ENCODE measurements at places on chromosomes 2 and 18.

DNA sequence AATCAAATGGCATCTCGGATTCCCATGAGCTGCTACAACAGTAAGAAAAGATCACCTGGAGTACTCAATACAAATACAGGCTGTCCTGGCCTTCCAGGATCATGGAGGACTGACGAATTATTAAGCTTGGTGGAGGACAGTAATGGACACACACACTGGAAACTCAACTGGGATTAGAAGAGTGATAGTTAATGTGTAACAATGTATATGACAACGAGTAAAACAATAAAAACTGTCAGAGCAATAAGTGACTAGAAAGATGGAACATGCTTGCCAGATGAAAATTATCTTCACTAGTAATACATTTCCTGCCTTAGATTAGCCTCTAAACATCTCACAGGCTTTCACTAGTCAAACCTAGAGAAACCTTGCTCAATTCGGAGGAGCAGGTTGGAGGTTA, 49.2 kb upstream of the CDH20 start:
- DNase-seq, result no peak

DNA sequence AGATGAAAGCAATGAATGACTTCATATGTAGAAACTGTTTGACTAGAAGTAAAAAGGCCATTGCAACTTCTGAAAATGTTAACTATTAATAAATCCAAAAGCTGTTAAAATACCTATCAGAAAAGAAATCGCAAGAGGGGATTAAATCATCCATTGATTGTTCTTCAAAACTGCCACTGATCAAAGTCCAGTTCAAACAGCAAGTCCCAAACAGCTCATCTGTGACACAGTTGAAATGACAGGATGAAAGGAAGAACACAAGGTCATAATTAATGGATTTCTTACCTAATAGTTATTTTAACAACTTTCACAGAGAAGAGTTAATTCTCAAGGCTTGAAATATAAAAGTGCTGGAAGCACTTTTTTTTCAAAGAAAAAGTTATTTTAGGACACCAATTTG, 90.4 kb downstream of the SESTD1 start:
- no peak for DNase-seq

DNA sequence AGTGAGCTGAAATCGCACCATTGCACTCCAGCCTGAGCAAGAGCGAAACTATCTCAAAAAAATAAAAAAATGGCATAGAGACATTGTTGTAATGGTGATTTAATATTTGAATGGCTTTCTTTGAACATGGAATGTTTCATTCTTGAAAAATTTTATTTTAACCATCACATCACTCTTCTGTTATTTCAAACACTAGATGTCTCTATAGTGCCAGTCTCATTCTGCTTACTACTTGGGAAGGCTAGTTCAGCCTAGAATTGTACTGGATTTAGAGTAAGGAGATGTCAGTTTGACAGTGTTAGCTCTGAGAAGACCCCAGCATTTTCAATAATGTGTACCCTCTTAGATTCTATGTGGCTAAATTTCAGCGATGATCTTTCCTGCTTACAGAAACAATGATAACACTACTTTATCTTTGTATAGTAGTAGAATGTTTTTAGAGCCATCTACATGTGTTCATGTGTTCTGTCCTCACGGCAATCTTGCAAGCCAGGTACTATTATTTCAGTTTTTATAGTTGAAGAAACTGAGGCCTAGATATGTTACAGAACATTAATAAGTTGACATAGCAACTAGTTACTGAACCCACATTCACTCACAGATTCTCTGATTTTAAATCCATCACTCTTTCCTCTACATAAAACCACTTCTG, 142.9 kb upstream of the ZSWIM2 start:
- DNase-seq, result no peak

DNA sequence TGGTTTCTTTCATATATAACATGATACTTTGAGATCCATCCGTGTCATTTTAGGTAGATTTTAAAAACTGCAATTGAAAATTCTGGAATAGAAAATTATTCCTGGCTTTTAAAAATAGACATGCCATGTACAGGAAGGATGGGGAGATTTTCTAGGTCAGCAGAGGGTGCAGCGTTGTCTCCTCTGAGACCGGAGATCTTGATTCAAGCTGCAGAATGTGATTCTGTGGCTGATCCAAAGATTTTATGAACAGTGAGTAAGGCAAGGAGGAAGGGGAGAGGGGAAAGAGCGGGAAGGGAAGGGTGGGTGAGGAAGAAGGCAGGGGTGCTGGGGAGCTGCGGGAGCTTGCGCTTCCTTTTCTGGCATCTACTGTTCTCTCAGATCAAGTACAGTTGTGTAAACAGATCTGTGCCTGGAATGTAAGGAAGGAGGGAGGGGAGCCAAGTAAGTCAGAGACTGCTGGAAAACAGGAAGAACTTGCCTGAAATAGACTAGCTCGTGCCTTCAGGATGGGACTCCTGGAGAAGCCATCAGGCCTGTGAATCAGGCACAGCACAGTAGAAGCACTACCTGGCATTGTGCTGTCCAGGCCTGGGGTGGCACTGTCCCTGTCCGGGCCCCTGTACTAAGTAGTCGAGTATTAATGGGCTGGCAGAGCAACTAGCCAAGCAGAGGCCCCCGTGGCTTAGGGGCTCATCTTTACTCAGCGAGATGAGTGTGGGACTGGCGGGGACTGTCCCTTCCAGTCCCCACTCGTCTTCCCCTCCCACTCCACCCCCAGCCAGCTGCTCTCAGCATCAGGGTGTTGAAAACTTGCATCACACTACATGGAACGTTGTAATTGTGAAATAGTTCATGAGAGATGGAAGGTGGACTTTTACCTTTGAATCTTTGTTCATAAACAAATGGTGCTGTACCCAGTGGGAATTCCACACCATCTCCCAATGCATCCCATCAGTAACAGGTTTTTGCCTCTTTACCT, 163.5 kb downstream of the UXS1 start:
- peak; percentile 24 for DNase-seq

- no peak for DNase-seq
These were observed 278.2 kb downstream of the CALCRL start for GRCh38 chr2:187169864-187170263.

DNA sequence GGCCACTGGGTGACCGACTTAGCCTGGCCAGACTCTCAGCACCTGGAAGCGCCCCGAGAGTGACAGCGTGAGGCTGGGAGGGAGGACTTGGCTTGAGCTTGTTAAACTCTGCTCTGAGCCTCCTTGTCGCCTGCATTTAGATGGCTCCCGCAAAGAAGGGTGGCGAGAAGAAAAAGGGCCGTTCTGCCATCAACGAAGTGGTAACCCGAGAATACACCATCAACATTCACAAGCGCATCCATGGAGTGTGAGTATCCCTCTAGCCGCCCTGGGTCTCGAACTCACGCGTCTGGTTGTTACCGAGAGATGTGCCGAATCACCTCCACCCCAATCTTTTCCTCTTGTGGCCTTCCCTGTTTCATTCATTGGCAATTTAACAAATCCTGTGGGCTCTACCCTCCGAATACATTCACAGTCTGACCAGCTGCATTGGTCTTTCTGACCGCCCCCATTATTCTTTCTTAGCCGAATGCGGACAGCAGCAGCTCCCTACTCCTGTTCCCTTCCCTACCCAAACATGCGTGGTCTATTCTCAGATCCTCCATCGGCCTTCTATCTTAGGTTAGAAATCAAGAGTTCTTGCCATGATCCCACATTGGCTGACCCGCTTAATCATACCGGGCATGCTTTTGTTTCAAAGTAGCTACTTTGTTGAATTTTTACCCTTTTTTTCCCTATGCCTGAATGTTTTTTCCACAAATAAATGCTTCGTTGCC, 631 bp downstream of the RPL31 start:
- DNase-seq, result no peak

- no peak for DNase-seq
These were observed 70.4 kb downstream of the ASAP2 start for GRCh38 chr2:9276901-9277451.

DNA sequence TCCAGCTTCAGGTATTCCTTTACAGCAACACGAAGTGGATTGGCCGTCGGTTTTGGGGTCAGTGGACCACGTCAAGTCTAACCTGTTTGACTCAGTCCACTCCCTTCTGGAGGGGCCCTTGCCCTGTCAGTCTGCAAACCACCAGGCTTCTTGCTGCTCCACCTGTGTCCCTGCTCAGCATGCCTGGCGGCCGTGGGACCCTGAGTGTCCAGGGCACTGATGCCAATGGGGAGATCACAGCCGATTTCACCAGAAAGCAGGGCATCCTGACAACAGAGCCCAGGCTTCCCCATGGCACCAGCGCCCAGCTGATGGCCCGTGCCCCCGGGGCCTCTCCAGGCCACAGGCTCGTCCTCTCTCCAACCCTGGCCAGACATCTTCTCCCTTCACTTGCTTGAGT, 41.2 kb upstream of the HS6ST1 start:
- no peak for DNase-seq

GRCh38 chr2:176160251-176160985, 3.3 kb downstream of the HOXD3 start:
- no peak for DNase-seq

GRCh38 chr2:168350380-168350779, 103.0 kb upstream of the STK39 start:
- no peak for DNase-seq

DNA sequence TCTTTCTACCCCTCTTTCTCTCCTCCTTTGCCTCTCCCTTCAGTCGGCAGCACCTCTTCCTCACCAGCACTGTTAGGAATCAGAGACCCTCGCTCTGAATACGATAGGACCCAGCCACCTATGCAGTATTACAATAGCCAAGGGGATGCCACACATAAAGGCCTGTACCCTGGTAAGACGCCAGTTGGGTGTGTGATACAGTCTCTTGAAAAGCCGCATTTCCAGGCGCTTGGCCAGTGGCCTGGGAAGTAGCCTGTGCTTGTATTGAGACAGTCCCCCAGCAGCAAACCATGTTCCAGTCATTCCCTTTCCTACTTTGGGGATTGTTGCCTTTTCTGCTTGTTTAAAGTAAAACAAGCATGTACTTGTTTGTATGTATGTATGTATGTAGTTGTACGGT, 118.4 kb upstream of the DAPL1 start:
- DNase-seq, result no peak

GRCh38 chr2:141162314-141162713, 968.5 kb downstream of the LRP1B start:
- no peak for DNase-seq

- DNase-seq, result no peak
These were observed 30.1 kb downstream of the RBKS start for GRCh38 chr2:27860111-27860510.

DNA sequence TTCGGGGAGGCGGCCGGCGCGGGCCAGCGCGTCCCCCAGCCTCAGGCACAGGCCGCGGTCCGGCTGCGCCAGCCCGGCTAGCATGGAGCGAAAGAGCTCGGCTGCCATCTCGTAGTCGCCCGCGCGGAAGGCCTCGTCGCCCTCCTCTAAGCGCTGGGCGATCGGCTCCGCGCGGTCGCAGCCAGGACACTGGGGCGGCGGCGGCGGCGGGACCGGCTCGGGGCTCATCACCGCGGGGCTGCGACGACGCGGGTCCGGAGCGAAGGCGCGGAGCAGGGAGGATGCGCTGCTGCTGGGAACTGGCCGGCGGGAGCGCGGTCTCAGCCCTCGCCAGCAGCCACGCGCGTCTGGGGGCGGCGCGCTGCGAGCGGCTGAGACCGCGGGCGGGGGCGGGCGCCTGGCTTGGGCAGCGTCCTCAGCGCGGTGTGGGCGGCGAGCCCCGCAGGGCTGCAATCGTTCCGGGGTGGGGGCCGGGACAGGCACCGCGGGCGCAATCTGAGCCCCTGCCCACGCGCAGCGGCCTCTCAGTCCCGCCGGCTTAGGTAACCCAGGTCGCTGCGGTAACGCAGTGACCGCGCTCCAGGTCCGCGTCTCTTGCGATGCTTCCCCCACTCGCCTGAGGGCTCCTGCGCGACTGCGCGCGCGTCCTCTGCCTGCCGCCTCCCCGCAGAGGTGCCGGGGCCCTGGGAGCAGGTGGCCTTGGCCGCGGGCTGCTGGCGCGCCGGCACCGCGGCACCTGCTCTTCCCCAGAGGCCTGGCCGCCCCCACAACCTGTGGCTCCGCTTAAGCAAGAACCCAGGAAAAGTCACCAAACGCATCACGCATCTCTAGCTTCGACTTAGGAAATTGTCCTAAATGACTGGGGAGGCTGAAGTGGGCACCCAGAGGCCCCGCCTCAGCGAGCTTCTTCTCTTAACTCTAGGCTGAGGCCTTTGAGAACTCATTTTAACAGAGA, at the start of gene LONRF2:
Gene LONRF2 (minus strand): TSS at position 636 of the 955 bp plus-strand sequence. CDS start 408 bp downstream, at position 228.
- DNase-seq, result peak; percentile 1

DNA sequence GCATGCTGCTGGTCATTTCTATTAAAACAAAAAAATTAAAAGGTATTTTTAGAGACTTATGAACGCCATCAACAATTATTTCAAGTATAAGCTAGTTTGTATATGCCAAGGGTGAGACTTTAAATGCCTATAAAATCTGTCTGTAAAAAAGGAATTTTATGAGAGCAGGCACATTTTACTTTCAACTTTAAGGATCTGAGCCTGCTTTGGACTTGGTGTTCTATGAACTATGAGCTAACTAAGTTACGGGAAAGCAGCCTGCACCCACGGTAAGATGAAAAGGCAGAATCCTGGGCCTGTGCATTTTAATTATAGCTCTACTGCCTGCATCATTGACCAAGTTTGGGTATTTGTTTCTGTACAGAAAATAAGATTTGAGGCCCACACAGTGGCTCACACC, 95.4 kb downstream of the PLEKHM3 start:
- no peak for DNase-seq

DNA sequence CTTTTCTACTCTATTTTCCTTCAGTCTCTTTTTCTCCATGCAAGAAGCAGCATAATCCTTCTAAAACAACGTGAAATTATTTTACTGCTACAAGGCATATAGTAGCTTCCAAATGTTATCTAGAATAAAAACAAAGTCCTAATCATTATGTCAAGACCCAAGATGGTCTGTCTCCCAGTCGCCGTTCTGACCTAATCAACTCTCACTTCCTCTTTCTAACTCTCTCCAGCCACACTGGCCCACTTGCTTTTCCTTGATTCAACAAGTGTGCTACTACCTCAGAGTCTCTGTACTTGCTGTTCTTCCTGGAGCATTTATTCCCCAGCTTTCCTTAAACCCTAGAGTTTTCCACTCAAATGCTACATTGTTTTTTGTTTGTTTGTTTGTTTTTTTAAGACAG, 1491.2 kb downstream of the LRP1B start:
- no peak for DNase-seq

DNA sequence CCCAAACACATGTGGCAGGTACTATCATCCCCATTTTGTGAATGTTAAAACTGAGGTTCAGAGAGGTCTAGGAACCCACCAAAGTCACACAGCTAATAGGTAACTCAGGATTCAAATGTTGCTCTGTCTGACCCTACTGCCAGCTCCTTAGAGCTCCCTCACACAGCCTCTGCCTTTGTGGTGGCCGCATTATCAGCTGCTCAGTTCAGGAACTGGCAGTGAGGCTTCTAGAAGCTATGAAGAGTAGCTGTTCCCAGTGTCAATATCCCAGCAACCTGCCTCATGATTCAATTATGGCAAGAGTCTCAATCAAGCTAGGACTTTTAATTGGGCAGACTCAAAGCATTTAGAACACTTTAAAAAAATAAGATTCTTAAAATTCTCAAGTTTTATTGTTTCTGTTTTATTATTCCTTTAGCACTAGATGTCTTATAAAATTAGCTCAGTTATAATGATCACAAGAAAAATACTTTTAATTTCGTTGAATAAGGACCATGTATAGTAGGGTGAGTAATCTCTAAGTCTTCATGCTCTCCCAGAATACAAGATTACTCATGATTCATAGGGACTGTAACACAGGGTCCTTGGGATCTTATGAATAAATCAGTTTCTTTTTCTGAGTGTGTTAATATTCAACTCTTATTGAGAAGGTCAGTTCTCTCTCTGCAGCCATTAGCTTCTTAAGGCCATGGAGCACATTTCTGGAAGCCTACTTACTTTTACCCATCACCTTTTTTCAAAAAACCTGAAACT, 342.7 kb downstream of the RND3 start:
- no peak for DNase-seq
